ENCODE measurements at places on chromosomes 6 and 20. TPM values are rescaled to one million over a fixed set of nuclear protein-coding genes. Genes with fewer than 3 reads are reported as not detected.

GRCh38 chr6:43884652-43885022 lies 114.6 kb downstream of the VEGFA start:
- DNase-seq = peak; percentile 25

GRCh38 chr6:39816747-39817146 lies 24.6 kb downstream of the DAAM2 start:
- no peak for DNase-seq

- DNase-seq = no peak
Measured at GRCh38 chr6:137277971-137278637, 58.9 kb upstream of the IFNGR1 start.

GRCh38 chr6:68192988-68193387 lies 442.1 kb upstream of the ADGRB3 start:
- DNase-seq = no peak

Gene GSTA3
- polyA plus RNA-seq = not detected
